CD4-positive, alpha-beta T cell treated with Interleukin-4 for 1 hour (primary cell): ENCODE measurements at places on chromosomes 16 and 17.

GRCh38 chr17:70105641-70106040, 30.6 kb downstream of the KCNJ16 start:
- DNase-seq: no peak

GRCh38 chr17:72158895-72159885, 38.4 kb downstream of the SOX9 start:
- no peak for DNase-seq

DNA sequence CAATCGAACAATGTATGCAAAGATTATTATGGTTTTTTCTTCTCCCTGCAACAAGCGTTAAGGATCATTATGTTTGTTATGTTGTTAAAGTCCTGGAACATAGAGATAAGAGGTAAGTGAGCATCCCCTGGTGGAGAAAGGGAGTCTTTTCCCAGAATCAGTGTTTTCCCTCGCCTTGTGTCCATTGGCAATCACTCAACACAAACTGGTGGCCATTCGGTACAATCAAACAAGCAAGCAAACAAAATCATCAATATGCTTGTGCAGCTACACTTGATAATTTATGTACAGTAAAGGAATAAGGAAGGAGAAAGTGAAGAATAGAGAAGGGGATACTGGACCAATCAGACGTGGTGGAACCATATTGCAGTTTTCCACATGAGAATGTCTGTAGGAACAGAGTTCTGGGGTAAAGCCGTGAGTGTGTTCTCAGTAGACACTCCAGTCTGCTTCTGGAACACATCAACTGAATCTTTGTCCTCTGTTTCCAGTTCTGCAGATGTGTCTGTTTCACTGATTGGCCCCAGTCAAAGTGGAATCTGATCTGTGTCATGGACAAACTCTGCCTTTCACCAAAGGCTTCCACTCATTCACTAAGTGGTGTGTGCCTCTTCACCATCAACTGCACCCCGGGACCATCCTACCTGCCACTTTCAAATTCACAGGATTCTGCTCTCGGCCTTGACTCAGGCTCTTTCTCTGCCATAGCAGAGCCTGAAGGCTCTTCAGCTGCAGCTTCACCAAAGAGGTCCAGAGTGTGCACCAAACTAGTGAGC, 169.5 kb downstream of the AHSP start:
- DNase-seq: no peak

DNA sequence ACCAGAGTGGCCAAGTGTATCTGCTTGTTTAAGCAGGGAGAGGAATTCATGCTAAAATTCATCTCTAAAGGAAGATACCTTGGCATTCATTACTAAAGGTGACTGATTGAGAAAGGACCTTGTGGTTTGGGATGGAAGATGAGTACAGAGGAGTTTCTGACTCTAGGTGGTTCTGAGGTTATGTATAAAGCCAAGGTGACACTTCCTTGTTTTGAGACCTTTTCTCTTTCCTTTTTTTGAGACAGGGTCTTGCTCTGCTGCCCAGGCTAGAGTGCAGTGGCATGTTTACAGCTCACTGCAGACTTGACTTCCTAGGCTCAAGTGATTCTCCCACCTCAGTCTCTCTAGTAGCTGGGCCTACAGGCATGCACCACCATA, 9.1 kb downstream of the ABHD15 start:
- no peak for DNase-seq

GRCh38 chr16:10989559-10989958, 45.2 kb downstream of the CLEC16A start:
- DNase-seq: no peak

DNA sequence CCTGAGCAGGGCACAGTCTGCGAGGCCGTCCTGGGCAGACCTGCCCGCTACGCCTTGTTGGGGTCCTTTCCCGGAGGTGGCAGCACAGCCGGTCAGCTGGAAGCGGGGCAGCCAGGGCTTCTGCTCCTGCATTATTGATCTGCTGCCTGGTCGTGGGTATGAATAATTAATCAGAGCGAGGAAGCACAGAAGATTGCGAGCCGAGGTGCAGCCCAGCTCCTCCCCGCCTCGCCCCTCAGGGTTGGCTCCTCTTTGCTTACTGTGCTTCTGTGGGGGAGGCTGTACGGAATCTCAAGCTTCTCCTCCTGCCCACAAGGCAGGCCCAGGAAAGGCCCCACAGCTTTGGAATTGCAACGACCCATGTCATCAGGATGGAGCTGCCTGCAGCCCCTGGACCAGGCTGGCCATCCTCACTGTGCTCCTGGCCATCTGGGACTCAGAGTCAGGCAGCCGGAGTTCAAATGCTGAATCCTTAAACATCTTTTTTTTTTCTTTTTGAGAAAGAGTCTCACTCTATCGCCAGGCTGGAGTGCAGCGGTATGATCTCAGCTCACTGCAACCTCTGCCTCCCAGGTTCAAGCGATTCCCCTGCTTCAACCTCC, 25.6 kb downstream of the TRARG1 start:
- DNase-seq: no peak

GRCh38 chr16:22946433-22946832, 132.5 kb downstream of the HS3ST2 start:
- DNase-seq: no peak

GRCh38 chr16:31767267-31767666, 106.3 kb upstream of the ZNF267 start:
- DNase-seq: no peak

DNA sequence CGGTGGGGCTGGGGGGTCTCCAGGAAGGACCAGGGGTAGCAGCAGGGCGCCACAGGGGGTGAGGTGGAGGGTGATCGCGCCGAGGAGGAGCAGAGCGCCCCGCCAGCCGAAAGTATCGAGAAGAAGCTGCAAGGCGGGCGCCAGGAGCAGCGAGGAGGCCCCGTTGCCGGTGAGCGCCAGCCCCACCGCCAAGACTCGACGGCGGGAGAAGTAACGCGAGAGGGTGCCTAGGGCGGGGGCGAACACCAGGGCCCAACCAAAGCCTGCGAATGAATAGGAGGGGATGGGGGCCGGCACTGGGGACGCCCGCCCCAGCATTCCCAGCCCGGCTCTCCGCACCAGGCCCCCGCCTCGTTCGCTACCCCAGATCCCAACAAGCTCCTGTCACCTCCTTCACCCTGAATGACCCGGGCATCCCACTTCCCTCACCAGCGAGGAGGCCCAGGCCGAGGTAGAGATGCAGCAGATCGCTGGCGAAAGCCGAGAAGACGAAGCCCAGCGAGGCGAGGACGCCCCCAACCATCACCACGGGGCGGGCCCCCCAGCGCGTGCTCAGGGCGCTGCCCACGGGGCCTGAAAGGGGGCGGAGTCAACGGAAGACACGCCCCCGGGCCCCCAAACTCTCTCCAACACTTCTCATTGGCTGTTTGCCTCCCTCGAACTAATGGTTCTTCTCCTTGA, 1.3 kb downstream of the SLC16A11 start:
- DNase-seq: peak; percentile 53

DNA sequence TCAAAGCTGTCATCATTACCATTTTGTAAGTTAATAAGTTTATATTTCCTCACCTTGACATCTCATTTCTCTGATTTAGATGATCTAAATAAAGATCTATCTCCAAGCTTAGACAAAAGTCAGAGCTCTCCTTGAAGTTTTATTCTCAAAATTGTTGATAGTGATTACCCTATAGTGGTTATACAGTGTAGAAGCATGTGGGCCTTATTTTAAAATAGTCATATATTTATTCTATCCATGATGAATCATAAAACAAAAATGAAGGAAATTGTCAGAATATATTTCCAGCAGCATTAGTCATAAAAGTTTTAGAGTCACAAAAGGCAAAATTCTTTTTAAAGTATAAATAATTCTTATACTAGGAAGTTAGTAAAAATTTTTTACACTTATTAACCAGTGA, 49.0 kb downstream of the RHOT1 start:
- DNase-seq: no peak

DNA sequence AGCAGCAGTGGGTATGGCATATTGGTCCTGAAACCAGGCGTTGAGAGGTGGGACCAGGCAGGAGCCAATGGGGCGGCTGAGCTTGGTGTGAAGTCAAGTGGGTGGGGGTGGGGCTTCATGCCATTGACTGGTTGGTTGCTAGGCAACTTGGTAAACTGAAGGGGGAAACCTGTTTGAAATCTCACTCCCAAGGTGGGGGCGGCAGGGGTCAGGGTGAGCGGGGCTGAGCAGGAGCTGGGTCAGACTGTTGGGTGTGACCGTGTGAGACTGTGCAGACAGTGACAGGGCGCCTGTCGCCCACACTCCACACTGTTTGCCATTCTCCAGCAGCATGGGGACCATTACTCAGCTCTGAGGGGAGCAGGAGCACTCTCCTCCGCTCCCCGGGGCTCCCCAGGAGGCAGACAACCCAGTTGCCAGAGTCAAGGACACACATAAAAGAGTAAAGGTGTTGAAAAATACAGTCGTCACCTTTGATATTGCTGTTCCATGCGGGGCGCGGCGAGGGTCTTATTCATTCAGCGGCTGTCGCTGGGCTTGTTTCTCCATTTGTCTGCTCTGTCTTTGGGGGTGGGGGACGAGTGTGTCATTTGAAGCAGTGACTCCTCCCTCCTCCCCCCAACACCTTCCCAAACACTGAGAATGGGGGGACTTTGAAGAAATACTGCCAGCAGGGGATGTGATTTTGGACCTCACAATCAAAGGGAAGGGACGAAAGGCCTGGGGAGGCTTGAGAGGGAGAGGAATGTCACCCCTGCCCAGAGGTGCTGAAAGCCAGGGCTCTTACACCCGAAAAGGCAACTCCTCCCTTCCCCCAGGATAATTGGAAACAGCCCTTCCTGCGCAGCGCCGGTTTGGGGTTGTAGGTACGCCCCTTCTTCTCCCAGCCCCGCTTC, 1.2 kb upstream of the EFNB3 start:
- DNase-seq: no peak

DNA sequence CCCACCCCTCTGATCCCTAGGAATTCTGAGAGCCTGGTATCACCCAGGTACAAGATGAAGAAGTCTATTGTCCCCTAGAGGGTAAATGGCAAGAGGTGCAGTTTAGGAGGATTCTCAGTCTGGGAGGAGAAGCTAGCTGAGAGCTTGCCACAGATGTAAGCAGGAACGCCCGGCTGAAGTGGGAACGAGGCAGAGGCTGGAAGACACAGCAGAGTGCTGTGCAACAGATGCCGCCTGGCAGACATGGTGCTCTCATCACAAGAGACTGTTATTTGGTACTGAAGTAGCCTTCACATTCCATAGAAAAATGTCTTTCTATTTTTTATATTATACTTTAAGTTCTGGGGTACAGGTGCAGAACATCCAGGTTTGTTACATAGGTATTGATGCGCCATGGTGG, 20.3 kb upstream of the KRT20 start:
- no peak for DNase-seq

GRCh38 chr17:39198186-39198566, 707 bp upstream of the CACNB1 start:
- DNase-seq: no peak

GRCh38 chr17:41520821-41521521, 2.3 kb upstream of the KRT15 start:
- DNase-seq: no peak

- no peak for DNase-seq
Measured at GRCh38 chr16:83835586-83836566, 28.1 kb downstream of the HSBP1 start.

GRCh38 chr16:27698266-27698665, 148.3 kb downstream of the KATNIP start:
- DNase-seq: no peak

- DNase-seq: no peak
Measured at GRCh38 chr16:85710732-85711131, 22.0 kb upstream of the GINS2 start.

GRCh38 chr16:23371368-23371767, 69.3 kb downstream of the SCNN1B start:
- DNase-seq: no peak

DNA sequence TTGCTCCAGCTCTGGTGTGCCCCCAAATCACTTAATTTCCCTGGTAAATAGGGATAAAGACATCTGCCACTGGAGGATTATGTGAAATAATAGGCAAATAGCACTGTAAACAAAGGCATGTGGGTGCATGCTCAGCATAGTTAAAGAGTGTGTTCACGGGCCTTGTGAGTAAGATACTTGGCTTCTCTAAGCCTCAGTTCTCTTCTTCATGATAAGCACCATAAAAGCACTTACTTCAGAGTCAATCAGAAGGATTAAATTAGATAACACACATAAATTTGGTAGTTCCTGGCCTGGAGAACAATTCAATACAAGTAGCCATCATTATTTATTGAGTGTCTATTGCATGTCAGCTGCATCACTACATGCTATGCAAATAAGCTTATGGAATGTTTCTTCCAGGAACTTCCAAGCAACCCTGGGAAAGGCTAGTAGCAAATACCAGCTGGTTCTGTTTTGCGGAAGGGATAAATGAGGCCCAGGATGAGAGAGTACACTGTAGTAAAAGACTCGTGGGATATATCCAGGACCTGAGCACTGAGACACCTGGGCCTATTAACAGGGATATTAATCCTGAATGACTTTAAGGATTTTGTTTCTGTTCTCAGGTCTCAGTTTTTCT, 14.5 kb downstream of the CCL11 start:
- no peak for DNase-seq

DNA sequence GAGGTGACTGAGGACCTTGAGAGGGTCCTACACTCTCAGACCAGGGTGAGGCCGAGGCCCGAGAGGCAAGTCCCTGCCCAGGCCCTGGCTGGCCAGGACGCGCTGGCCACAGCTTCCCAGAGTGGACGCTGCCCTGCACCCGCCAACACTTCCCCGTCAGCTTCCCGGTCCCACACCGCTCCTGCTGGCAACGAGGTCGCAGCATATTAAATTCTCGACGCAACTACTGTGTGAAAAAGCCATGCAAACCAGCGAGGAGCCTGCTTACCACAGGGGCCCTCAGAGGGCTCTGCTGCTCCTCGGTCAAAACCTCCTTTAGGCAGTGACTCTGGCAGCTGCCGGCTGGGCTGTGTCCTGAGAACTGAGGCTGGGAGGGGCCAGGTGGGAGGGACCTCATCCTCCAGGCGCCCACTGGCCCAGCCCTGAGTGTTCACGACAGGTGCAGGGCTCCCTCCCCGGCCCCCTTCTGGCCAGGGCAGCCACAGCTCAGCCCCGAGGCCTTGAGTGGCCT, 2.1 kb upstream of the TEX19 start:
- DNase-seq: no peak

GRCh38 chr17:21454441-21454840, 78.3 kb downstream of the KCNJ12 start:
- DNase-seq: no peak

DNA sequence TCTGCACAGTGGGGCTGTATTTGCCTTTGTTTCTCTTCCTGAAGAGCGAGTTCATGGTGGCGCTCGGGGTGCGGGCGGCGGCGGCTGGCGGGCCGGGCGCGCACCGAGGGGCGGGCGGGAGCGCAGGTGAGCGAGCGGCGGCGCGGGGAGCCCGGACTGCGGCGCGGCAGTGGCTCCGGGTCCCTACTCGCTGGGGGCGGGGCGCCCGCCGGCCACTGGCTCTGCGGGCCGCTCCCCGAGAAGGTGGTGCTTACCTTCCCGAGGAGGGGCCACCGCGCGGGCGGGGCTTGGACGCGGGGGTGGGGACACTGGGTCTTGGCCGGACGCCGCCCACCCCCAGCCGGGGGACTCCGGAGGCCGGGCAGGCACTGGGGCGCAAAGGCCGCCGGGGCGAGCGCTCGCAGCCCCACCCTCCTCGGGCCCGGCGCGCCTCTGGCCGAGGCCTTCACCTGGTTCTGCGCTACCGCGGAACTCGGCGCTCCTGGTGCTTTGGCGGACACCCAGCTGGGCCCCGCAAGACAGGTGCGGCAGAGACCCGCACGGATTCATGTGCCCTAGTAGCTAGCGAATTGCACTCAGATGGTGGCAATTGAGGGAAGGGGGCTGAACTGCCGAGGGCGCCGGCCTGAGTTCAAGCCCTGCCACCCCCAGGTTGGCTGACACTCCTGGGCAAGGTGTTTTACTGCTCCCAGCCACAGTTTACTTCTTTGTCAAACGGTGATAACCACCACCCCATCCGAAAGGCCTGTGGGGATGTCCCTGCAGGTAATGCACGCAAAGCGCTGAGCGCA, at the start of gene PPL:
Gene PPL, minus strand, starts transcription at position 158 of the 791 bp plus-strand sequence. Its CDS starts 103 bp downstream, at position 55.
- DNase-seq: no peak

GRCh38 chr17:4329838-4330237, 36.6 kb downstream of the UBE2G1 start:
- no peak for DNase-seq
